ENCODE measurements at places on chromosomes 4 and X.

DNA sequence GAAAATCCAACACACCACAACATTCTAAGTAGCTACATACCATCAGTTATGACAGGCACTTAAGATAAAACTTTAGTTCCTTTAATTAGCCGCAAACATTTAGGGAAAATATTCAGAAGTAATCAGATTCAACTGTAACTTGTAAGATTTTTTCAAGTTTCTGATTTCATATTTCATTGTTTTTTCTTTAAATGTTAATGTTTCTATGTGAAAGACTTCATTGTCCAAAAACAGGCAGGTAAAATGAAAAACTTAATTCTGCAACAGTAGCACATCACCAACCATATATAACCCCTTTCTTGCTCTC lies 11.6 kb upstream of the ODAM start:
- DNase-seq, result no peak

GRCh38 chr4:188695261-188695660 lies 556.0 kb downstream of the TRIML1 start:
- no peak for DNase-seq

DNA sequence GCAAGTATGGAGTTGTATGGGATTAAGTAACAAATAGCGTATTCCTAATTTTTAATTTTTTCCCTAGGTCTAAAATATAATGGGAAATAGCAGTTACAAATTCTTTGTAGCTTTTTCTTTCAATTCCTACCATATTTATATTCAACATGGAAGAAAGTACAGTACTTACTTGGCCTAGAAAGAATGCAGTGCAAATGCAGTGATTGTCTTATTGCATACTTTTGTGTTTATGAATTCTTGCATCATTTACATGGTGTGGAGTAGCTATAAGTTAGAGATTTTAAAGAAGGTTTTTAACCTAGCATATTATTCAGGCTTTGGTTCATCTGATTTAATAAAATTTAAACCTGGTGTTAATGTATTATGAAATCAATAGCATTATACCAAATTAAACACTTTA lies 263.3 kb downstream of the BMPR1B start:
- no peak for DNase-seq

DNA sequence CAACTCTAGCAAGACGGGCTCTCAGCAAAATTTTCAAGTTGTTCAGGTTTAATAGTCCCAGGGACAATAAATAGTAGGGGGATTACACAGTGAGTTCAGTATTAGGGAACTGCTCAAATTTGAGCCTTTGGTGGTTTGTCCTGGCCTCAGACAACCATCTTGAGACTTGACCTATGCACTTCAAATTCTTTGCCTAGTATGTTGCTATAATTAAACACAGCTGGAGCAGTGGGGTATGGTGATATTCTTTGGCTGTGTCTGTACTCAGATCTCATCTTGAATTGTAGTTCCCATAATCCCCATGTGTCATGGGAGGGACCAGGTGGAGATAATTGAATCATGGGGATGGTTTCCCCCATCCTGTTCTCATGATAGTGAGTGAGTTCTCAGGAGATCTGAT lies 43.3 kb upstream of the TEX13A start:
- DNase-seq, result no peak

- DNase-seq, result no peak
Measured at GRCh38 chrX:31021537-31021936, 50.3 kb downstream of the FTHL17 start.

DNA sequence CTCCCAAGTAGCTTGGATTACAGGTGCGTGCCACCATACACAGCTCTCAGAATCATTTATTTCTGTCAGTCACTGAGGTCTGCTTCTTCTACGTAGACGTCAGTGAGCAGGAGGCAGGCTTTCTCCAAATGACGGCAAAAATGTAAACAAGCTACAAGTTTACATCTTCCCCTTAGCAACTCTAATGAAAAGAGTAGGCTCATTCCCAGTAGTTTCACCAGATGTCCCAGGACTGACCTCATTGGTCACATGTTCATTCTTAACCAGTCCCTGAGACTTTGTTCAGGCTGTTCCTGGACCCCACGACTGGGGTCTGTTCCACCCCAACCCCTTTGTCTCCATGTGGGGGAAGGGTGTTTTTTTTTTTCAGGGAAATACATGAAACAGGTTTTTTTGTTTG lies 67.1 kb downstream of the TENM3 start:
- DNase-seq, result no peak

GRCh38 chrX:16745659-16746058 lies 26.2 kb downstream of the SYAP1 start:
- no peak for DNase-seq

DNA sequence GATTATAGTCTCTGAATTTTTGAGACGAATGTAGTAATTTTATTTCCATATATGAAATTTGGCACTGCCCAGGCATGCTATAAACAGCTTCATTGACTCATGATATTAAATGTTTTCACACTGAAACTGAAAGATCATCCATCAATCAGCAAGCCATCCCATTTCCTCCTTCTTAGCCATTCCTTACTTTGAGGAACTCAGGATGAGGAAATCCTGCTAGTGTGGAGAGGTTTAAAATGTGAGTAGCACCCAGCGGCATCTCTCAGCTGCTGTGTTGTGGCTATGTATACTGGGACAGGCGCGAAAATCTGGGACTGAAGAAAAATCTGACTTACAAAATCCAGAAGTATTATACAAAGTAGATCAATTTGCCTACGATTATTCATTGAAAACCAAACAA lies 52.1 kb downstream of the PTCHD1 start:
- no peak for DNase-seq

GRCh38 chr4:7845493-7846128 lies 94.0 kb downstream of the AFAP1 start:
- no peak for DNase-seq

- DNase-seq, result no peak
Measured at GRCh38 chrX:33336783-33337182, 125.4 kb upstream of the DMD start.

Data from GM12864 (cell line).